ENCODE measurements at places on chromosomes 7 and 10. TPM values are rescaled to one million over a fixed set of nuclear protein-coding genes. Genes with fewer than 3 reads are reported as not detected.

The C10orf90 gene
- not detected for total RNA-seq

DNA sequence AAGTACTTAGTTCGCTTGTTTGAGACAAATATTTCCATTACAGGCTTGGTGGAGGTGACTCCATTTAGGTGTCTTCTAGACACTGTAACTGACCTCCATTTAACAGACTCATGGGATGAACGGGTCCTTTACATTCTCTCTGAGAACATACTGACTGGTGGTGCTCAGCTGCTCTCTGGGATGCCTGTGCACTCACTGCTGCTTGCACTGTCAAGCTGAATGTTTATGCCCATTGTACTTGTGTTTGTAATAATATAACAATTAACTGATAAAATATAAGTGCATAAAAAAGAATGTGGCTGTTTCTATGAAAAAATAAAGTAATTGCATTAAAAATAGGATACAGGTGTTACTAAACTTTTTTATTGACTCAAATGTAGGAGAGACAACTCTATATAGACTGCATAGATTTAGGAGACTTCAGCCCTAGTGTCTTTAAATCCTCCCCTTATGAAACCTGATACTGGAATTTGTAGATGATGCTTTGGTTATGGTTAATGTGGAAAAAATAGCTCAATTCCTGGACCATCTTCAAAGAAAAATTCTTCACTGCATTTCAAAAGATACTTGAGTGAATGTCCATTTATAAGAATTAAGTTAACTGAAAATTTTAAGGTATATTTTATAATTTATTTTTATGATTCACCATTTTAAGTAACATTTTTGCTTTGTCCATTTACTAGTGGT lies 85.4 kb downstream of the CDK14 start:
- H3K4me3 ChIP-seq = no peak overlapping the region
- H3K27me3 ChIP-seq = no peaks in the 10 kb centered on the region
- no peaks in the 10 kb centered on the region for H3K36me3 ChIP-seq
- no peak for DNase-seq

DNA sequence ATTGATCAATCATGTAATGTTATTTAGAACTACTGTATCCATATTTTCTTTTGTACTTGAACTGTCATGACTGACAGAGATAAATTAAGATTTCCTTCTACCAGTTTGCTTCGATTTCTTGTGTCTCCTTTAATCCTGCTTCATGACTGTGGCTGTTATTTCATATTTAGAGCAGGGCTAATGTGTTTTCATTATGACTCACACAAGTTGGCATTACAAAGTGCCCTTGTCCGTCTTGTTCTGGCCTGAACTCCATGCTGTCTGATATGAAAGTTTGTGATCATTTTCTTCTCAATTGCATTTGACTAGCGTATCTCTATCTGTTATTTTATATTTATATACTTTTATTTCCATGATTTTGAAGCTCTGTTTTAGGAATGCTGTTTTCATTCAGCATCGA lies 344.1 kb upstream of the PRKCQ start:
- no peaks in the 10 kb centered on the region for H3K27me3 ChIP-seq
- no peak overlapping the region for H3K4me3 ChIP-seq
- peaks cover 4% of the 10 kb centered on the region for H3K36me3 ChIP-seq
- peaks cover 61% of the 10 kb centered on the region for H3K4me1 ChIP-seq
- DNase-seq = no peak

GRCh38 chr7:73682745-73683055 lies 553 bp downstream of the DNAJC30 start:
- H3K36me3 ChIP-seq = peaks cover 26% of the 10 kb centered on the region
- peaks cover 25% of the 10 kb centered on the region for H3K4me1 ChIP-seq
- peak overlapping the region; percentile 99 for H3K4me3 ChIP-seq
- DNase-seq = no peak
- H3K27ac ChIP-seq = peak overlapping the region; percentile 90

- no peak for DNase-seq
- peaks cover 47% of the 10 kb centered on the region for H3K4me1 ChIP-seq
- H3K36me3 ChIP-seq = peaks cover 15% of the 10 kb centered on the region
- no peak overlapping the region for H3K4me3 ChIP-seq
- no peak overlapping the region for H3K27ac ChIP-seq
Observed at GRCh38 chr7:5773661-5774086, 7.8 kb downstream of the RNF216 start.

DNA sequence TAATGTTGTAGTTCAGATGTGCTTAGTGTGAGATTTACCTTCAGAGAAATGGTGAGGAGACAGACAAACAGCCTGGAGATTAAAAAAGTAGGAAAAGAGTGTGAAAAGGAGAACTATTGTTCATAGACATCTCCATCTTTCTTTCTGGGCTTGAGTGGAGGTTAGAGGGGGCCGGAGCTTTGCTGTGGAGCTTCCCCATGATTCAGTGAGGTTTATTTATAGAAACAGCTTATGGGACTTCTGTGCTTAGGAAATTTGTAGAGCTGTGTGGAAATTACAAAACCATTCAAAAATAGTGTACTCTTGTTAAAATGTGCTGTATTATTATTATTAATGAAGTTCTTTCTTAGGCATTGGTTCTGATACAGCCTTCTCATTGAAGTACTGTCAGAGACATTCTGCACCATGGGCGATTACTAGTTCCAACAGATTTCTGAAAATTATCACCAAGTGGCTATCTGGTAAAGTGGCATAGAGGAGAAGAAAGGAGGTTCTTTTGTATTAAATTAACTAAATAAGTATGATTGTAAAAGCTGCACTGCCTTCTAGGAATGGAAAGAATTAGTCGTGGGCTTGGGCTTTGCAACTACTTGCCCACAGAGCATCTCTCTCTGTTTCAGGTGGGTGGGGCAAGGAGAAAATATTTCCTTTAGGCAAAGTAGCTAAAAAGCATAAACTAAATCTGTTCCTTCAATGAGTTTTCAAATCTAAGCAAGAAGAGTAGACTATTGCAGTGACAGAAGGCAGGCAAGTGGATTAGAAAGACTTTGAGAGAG lies 8.7 kb upstream of the TCAF1 start:
- no peak for DNase-seq
- H3K36me3 ChIP-seq = no peaks in the 10 kb centered on the region
- H3K4me1 ChIP-seq = peaks cover 11% of the 10 kb centered on the region
- no peak overlapping the region for H3K27ac ChIP-seq

DNA sequence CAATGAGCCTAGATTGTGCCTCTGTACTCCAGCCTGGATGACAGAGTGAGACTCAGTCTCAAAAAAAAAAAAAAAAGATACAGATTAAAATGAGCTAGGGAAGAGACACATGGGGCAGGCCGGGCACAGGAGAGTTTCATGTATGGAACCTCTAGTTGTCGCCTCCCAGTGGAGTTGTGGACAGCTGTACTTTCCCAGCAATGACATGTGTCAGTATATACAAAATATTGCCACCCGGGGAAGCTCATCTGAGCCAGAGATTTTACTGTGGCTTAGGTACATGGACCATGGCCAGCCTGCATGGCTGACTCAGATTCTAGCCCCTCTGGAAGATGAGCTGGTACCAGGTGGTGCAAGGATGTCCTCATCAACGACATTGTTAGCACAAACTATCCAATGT lies 87.4 kb downstream of the COL26A1 start:
- no peak for DNase-seq
- H3K27ac ChIP-seq = no peak overlapping the region
- no peaks in the 10 kb centered on the region for H3K27me3 ChIP-seq
- no peaks in the 10 kb centered on the region for H3K36me3 ChIP-seq
- H3K4me3 ChIP-seq = no peak overlapping the region
- H3K4me1 ChIP-seq = no peaks in the 10 kb centered on the region

- DNase-seq = no peak
- H3K27me3 ChIP-seq = peaks cover 2% of the 10 kb centered on the region
- H3K36me3 ChIP-seq = peaks cover 11% of the 10 kb centered on the region
- no peak overlapping the region for H3K4me3 ChIP-seq
- peaks cover 54% of the 10 kb centered on the region for H3K4me1 ChIP-seq
- no peak overlapping the region for H3K27ac ChIP-seq
Observed at GRCh38 chr7:1942941-1943289, 272.8 kb downstream of the ELFN1 start.

All from activated T-helper 1 cell treated with anti-CD3 and anti-CD28 coated beads, Interleukin-12 subunit alpha, Interleukin-12 subunit beta, Interleukin-2, Interleukin-4 antibody, amounts not matched to agents 30 ng/mL and 10 ng/mL and 1 ng/mL, durations not matched to agents 14 hours and 24 hours and 36 hours (primary cell).